ENCODE measurements at places on chromosomes 11 and 22.

- no peak for DNase-seq
These were observed 2.4 kb downstream of the C11orf96 start for GRCh38 chr11:43944761-43945311.

DNA sequence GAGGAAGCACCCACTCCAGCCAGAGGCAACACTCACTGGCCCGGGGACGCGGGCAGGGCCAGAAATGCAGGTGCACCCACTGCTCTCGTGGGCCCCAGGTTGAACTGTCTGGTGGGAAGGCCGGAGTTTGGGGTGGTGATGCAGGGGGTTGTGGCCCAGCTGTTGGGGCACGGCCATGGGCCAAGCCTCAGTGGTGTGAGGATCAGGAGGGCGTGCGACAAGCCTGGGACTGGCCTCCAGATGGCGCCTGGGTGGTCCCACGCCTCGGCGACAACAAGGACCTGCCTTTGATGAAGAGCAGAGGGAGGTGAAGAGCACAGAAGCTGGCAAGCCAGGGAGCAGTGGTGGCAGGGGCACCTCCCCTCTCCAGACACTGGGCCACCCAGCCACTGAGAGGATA is 240.8 kb downstream of the BRD1 start:
- no peak for DNase-seq

DNA sequence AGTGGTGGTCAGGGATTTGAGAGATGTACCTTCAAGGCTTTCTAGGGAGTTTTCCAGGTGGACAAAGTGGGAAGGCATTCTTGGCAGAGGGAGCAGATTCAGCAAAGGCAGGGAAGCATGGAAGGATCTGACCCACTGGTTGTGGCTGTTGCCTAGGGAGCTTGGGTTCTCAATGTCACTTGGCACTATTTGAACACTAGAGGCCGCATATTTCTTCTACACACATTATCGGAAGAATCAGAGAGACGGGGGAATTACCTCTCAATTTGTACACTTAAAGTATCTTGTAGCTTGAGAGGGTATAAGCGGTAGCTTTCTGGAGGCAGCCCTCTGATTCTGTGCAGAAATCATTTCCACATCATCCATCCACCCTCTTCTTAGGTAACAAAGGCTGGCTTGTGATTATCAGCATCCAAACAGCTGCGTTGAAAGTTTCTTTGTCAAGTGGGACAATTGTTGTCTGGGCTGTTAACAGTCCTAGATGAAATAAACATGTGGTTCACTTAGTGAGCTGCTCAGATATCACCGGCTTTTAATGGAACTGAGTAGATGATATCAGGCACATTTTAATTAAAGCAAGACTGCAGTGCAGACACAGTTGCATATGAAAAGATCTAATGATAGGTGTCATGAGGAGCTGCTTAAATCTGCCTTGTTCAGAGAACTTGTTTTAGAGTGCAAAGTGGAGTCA is 2.6 kb downstream of the NELL1 start:
- DNase-seq, result no peak

DNA sequence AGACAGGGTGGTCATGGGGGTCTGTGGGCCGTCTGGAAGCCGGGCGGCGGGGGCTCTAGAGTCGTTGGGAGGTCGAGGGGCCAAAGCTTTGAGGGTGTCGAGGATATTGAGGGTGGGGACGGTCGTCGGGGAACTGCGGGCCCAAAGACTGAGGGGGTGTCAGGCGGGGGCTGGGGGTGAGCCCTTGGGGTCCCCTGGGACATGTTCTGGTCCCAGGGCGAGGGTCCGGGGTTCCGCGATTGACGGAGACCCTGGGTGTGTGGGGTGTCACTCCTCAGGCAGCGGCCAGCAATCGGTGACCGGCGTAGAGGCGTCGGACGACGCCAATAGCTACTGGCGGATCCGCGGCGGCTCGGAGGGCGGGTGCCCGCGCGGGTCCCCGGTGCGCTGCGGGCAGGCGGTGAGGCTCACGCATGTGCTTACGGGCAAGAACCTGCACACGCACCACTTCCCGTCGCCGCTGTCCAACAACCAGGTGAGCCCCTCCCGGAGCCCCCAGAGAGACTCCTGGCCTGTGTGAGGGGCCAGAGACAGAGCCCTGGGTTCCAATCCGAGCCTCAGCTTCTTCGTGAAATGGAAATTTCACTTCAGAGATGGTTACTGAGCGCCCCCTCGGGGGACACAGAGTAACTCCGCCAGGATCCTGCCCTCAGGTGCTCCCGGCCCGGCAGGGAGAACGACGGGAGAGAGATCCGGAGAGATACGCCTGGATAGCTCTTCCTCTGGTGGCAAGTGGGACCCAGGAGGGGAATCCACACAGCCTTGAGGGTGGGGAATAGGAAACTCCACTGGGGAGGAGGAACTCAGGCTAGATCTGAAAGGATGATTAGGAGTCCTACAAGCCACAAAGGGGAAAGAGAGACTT is 714 bp downstream of the SDF2L1 start:
- DNase-seq, result no peak

- DNase-seq, result no peak
These were observed 1387.0 kb upstream of the TENM4 start for GRCh38 chr11:80827781-80828180.

- DNase-seq, result no peak
These were observed 30.4 kb downstream of the TPBGL start for GRCh38 chr11:75270896-75271418.

- DNase-seq, result no peak
These were observed 7.4 kb upstream of the CXCR5 start for GRCh38 chr11:118876286-118876685.

DNA sequence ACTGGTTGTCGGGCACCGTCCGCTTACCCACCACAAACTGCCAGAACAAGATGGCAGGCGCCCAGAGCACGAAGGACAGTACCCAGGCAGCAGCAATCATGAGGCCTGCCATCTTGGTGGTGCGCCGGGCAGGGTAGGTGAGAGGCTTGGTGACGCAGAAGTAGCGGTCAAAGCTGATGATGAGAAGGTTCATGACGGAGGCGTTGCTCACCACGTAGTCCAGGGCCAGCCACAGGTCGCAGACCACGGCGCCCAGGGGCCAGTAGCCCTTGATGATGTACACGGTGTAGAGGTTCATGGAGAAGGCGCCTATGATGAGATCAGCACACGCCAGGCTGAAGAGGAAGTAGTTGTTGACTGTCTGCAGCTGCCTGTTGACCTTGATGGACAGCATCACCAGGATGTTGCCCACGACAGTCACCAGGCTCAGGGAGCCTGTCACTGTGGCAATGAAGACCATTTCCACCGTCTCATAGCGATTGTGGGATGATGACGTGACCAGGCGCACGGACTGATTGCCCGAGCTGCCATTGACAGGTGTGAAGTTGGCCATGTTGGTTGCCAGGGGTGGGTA is 4.6 kb downstream of the MDK start:
- no peak for DNase-seq

DNA sequence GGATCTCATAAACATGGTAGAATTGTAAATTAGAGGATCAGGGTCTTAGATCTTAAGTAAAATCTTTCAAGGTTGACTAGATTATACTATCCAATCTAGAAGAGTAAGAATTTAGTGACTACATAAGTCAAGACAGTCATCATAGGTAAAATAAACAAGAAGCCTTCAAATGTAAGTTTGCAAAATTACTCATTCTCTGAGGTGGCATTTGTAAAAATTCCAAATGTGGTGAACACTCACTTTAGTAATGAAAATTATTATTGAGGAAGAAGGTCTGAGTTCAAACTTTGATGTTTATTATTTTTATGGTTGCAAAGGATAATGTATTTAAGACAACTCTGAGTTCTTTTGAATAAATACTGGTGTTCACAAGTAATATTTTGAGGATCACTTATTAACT is 4.6 kb downstream of the HYLS1 start:
- DNase-seq, result no peak
